ENCODE measurements at places on chromosomes 12 and 14.

DNA sequence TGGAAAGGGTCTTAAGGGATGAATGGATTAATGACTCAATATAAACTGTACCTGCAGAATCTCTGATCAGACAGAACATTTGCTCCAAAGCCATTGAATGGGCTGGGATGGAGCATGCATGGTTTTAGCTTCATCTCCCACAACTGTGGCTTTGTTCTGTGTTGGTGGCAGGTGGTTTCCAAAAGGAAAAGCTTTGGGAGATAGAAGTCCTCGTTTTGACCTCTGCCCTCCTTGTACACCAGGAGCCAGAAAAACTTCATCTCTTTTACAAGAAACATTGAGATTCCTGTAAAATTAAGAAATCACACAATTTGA is 39.5 kb downstream of the GPR65 start:
- no peak for DNase-seq

GRCh38 chr14:27065886-27066285 is 468.1 kb upstream of the NOVA1 start:
- DNase-seq = no peak

- DNase-seq = no peak
These were observed 448.2 kb downstream of the RGS6 start for GRCh38 chr14:72380456-72380855.

DNA sequence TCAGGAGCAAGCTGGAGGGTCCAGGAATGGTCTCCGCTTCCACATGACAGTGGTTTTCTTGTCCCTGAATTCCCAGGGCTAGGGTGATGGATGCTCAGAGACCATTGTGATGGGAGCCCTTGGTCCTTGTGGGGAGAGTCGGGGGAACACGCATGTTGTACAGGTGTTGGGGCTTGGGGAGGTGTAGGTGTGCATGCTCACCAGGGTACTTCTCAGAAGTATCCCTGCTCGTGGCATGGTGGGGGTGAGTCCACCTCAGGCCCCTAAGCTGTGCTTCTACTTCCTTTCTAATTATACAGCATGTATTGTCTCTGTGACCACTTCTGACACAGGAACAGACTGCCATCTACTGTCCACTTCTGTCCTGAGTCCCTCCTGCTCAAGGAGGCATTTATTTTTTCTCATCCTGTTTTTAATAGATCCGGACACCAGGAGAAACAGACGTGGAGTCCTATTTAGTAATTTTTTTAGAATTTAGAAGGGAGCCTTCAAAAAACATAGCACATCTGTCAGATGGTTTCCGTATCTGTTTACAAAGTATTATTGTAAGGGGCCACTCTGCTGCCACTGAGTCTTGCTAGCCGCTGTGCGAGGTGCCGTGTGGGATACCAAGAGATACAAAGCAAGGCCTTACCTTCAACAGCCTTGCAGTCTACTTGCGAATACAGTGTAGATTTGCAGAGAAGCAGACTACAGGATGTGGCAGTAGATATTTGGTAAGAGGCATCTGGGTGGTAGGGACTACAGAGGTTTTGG is 10.5 kb downstream of the NTF3 start:
- no peak for DNase-seq

DNA sequence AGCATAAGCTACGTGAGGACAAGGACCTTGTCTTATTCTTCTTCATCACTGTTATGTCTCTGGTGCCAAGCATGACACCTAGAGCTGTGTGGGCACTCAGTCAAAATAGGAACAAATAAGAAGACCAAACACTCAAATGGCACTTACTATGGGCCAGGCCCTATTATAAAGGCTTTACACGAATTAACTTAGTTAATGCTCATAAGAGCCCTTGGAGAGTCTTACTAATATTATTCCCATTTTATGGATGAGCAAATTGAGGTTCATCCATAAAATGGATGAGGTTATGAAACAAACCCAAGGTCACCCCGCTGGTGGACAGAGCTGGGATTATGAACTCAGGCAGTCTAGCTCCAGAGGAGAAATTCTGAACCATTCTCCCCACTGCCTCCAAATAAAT is 47.7 kb downstream of the ISCA2 start:
- DNase-seq = no peak

- no peak for DNase-seq
These were observed 105.9 kb downstream of the RBM19 start for GRCh38 chr12:113860059-113860820.

GRCh38 chr12:91406920-91407341 is 224.3 kb upstream of the DCN start:
- peak; percentile 86 for DNase-seq

- no peak for DNase-seq
These were observed 72.9 kb downstream of the DENND5B start for GRCh38 chr12:31517994-31518393.

GRCh38 chr12:77220586-77220985 is 155.2 kb upstream of the E2F7 start:
- DNase-seq = no peak

DNA sequence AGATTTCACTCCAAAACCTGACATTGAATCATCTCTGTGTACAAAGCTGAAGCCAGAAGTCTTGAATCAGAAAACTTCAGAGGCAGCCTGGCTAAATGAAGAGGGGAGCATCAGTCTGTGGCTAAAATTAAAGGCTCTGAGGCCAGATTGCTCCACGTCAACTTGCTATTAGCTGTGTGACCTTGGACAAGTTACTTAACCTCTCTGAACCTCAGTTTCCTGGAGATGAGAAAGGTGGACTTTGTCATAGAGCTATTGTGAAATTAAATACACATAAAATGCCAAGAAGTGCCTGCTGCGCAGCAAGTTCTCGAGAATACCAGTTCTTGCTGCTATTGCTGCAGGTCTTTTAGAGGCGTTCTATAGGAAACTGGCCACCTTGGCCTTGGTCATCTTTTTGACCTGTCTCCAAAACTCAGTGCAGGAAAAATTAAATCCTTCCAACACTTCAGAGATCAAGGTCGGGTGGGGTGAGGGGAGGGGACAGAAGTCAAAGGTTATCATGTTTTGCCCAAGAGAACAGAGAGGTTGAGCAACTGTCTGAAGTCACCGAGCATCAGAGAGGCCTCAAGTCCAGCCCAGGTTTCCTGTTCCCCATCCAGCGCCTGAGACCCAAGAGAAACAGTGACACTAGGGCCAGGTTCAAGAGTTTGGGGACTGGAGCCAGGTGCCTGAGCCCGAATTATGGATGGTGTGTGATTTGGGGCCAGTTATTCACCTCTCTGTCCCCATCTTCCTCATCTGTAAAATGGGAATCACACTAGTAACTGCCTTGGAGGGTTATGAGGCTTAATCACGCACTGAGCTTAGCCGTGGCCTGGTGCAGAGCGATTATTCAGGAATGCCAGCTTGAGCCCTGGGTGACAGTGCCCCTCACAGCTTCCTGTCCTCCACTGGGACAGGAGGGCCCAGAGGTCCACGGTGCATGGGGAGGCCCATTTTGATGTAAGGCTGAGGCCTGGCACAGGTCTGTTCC is 1.1 kb downstream of the SERPINA1 start:
- no peak for DNase-seq

- no peak for DNase-seq
These were observed at the start of gene HOXC5 for GRCh38 chr12:54032627-54033100. Gene HOXC5, plus strand, starts transcription at chr12:54033050. Its CDS starts 73 bp downstream, at chr12:54033123.

- no peak for DNase-seq
These were observed 25.9 kb downstream of the SLCO1A2 start for GRCh38 chr12:21308785-21309184.

DNA sequence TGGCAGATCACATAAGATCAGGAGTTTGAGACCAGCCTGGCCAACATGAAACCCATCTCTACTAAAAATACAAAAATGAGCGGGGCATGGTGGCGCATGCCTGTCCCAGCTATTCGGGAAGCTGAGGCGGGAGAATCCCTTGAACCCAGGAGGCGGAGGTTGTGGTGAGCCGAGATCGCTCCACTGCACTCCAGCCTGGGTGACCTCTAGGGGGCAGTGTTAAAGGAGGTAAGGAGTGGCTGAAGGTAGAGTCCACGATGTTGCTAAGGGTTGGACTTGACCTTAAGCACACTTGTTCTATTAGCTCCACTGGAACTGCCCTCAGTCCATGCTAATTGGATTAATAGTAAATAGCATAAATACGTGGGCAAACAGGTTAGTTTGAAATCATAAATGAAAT is 62.4 kb upstream of the PSMC1 start:
- DNase-seq = no peak

GRCh38 chr12:132747395-132747794 is 14.2 kb downstream of the ANKLE2 start:
- no peak for DNase-seq

DNA sequence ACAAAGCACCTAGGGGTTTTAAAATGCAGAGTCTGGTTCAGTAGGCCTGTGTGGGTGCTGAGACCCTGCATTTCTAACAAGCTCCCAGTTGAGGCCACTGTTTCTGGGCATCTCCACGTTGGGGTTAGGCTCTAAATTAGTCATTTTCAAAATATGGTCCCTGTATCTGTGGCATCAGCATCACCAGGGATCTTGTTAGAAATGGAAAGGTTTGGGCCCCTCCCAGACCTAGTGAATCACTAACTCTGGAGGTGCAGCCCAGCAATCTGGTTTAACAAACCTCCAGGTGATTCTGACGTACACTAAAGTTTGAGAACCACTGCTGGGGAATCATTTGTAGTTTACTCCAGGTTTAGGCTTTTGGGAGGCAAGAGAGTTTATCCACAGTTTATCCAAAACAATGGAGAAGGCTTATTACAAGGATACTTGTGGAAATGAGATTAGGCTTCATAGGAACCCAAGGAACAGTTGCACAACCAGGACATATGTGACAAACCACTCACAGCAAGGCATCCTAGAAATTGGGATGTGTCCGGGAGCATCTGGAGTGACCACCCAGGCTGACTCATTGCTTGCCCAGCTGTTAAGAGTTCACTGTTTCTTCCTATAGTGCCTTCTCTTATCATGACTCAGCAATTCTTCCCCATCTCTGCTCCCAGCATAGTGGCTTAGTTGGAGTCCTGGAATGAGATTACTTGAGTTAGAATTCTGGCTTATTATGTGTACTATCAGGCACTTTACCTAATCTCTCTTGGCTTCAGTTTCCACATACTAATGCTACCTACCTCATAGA is 71.6 kb upstream of the STXBP6 start:
- peak; percentile 21 for DNase-seq

- no peak for DNase-seq
These were observed 620.7 kb downstream of the AACS start for GRCh38 chr12:125685915-125686314.

DNA sequence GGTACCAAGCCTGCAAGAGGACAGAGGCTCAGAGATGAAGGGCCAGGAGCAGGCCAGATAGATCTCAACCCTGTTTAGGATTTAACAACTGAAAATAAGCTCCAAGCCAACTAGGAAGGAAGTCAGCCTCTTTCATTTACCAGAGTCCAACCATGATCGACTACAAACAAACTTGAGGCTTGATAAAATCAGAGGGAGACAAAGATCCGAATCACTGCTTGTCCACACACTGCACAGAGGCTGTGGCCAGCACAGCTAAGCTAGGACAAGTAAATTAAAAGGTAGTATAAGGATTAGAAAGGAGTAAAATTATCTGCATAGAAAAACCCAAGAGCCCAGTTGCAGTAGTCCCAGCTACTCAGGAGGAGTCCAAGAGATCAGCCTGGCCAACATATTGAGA is 40.3 kb downstream of the FAM222A start:
- DNase-seq = no peak

DNA sequence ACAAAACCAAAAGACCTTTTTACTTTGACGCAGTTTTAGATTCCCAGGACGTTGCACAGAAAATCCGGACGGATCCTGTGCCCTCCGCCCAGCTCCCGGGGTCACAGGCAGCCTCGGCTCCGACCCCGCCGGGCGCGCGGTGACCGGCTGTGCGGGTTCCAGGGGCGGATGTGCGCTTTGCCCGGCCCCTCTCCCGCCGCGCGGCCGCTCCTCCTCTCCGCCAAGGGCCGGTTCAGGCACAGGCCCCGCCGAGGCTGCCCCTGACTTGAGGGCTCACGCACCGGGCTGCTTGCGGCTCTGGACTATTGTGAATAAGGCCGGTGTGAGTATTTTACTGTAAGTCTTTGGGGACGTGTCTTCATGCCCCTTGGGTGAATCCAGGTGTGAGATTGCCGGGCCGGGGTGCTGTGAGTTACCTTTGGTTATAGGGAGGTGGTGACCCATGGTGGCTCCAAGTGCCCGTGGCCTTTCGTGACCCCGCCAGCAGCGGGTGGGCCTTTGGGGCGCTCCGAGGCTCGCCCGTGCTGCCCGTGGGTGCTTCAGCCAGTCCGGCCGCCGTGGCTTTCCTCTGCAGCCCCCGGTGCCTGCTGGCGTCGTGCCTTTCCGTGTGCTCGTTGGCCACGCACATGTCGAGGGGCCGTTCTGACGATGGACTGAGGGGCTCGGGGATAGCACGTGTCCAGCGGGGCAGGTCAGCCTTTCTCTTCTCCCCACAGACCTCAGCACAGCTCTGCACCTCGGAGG is 45.9 kb downstream of the NOC4L start:
- DNase-seq = no peak

DNA sequence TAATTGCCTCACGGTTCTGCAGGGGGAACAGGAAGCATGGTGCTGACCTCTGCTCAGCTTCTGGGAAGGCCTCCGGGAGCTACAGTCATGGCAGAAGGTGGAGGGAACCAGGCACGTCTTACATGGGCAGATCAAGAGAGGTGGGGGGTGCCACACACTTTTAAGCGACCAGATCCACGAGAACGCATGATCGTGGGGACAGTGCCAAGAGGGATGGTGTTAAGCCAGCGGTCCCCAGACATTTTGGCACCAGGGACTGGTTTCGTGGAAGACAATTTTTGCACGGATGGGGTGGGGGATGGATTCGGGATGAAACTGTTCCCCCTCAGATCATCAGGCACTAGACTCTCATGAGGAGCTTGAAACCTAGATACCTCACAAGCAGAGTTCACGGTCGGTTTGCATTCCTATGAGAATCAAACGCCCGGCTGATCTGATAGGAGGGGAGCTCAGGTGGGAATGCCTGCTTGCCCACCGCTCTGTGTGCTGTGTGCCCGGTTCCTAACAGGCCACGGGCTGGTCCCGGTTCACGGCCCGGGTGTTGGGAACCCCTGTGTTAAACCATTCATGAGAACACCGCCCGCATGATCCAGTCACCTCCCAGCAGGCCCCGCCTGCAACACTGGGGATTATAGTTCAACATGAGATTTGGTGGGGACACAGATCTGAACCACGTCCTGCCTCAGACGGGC is 96.9 kb downstream of the ADGRD1 start:
- DNase-seq = no peak

DNA sequence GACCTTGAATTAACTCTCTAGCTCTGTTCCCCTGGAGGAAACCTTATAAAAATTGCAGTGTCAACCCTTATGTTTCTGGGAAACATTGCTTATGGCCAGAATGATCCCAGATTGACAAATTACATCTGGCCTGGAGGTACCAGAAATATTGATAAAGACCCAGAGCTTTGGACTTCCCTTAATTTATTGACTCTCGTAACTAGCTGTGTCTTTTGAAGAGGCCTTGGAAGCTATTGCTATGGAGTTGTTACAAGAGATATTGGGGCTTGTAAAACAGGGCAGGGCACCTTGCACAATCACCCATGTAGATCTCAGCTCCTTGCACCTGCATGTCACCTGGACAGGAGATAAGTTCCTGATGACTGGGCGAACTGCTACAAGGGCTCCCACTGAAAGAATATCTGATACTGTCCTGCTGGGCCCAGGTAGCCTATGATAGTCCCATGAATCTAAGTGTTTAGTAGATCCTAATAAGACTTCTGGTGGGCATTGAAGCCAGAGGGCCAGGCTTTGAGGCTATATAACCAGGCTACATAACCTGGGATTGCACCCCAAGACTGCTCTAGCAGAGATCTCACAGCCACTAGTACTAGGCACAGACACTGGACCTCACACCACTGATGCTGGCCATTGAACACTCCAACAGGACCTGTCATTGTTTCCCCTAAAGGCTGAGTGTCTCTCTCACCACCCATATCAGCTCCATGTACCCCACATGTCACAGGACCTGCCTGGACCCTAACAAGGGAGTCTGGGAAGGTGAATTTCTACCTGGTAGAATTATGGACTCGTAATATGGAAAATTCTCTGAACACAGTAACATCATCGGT is 135.7 kb upstream of the PWP1 start:
- no peak for DNase-seq
